ENCODE measurements at places on chromosomes 12 and 14.

- DNase-seq, result no peak
Observed at GRCh38 chr12:104974626-104975290, 11.4 kb upstream of the NOPCHAP1 start.

DNA sequence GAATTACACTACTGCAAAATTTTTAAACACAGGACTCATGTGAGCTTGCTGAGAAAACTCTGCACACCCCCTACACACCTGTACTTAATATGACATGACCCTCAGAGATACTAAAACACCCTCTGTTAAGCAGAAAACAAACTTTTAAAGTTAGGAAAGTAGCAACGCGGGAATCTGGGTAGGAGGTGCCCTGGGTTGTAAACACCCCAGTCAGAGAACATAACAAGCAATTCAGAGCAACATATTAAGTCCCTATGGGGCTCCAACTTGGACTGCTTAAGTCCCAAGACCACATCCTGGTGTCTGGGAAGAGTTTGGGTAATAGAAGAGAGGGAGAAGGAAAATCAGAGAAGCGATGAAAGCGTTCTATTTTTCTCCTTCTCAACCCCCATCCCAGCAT, 1.2 kb downstream of the ATF7 start:
- no peak for DNase-seq

DNA sequence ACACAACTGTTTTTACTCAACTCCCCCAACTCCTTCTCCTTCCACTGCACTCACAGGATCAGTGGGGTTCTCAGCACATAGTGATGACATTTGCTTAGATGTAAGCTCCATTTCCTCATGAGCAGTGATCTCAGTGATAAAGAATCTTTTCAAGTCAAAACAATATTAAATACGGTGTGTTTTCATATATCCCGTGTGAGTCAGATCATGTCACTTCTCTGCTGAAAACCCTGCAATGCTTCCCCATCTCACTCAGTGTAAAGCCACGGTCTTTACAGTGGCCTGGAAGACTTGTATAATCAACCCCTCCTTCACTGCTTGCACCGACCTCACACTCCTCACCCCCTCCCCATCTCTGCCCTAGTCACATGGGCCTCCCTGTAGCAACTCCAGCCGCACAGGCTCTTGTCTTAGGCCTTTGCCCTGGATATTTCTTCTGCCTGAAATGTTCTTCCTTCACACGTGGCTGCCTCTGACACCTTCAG, 149.7 kb upstream of the ARHGAP5 start:
- no peak for DNase-seq

GRCh38 chr12:58007875-58008274, 66.5 kb downstream of the ATP23 start:
- no peak for DNase-seq

DNA sequence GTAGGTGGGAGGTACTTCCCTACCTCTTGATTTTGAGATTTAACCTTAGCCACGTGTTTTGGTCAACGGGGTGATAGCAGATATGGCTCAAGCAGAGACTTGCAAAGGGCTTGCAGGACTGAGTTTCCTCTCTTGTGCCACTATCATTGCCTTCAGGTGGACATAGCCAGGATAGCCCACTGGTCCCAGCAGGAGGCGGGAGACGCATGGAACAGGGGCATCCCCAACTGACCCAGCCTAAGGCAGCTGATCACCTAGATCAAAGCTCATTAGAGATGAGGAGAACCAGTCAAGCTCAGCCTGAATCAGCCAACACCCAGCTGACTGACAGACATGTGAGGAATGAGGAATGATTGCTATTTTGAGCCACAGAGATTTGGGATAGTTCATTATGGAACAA, 49.6 kb downstream of the CALM1 start:
- no peak for DNase-seq

DNA sequence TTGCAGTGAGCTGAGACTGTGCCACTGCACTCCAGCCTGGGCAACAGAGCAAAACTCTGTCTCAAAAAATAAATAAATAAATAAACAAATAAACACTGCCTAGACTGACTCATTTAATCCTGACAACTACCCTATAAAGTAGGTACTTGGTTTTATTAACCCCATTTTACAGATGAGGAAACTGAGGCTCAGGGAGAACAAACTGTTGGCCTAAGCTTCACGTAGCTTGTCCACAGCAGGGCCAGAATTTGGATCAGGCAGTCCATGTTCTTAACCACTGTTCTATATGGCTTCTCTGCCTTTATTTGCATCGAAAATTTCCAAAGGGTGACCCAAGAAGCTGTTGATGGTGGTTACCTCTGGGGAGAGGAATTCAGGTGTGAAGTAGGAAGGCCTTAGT, 5.7 kb upstream of the POP5 start:
- DNase-seq, result no peak

DNA sequence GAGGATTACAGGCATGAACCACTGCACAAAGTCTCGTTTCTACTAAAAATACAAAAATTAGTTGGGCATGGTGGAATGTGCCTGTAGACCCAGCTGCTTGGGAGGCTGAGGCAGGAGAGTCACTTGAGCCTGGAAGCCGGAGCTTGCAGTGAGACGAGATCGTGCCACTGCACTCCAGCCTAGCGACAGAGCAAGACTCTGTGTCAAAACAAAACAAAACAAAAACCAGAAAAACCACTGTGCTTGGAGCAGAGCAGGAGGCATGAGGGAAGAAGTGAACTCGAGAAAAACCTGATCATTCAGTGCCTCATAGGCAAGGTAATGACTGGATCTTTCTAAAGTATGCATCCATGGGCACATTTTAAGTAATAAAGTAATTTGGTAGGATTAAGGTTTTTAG, 487.8 kb downstream of the KCNH5 start:
- no peak for DNase-seq

DNA sequence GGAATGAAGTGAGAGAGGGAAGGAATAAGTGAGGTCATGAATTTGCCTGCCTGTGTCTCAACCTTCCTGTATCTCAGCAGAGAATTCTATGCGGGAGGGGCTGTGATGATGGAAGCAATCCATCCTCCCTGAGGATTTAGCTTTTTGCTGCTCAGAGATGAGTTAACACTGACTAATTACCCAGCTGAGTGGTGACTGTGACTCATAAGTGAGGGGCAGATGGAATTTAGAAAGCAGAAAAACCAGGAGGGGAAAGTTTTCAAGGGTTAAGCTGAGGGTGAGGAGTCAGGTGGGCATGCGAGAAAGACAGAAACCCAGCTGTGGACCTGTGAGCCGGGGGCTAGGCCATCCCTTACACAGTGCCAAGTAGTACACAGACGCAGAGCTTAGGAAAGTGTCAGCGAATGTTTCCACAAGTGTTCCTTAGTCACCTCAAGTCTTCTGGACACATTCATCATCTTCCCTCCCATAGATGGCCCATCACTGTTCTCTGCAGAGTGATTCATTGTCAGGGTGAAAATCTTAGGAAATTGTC, 277.9 kb downstream of the IPO8 start:
- DNase-seq, result no peak

DNA sequence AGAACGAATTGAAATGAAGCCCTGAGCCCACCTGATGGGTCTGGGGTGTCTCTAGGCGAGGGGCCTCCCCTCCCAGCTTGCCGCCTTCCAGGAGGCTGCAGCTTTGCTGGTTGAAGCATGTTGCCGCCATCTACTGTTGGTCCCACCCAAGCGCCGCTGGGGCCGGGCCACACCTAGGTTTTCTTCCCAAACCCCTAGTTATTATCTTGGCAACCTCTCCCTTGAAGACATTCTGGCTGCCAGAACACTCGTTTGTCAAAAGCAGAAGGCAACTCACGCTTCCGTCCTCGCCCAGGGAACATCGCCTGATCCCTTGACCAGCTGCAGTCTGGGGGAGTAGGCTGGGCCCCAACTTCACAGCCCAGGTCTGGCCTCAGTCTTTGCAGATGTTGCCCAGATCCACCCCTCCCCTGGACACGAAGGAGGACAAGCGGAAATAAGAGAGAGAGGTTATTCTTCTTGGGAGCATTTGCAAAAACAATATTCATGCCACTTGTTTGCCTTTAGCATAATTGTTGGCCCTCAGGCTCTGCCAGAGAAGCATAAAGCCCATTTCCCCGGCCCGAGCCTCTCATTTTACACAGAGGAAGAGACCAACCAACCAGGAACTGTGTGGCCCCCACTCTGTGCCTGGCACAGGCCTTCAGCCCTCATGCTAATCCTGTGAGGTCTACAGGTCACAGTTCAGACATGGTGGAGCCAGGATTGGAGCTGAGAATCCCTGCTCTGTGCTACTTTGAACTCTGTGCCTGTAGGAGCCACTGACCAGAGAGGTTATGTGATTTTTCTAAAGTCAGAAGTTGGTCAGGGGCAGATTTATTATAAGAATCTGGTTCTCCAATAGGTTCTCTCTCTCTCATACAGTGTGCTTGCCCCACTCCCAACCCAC, 6.8 kb downstream of the EMP1 start:
- DNase-seq, result no peak

GRCh38 chr12:20264608-20265114, 103.7 kb upstream of the PDE3A start:
- no peak for DNase-seq

DNA sequence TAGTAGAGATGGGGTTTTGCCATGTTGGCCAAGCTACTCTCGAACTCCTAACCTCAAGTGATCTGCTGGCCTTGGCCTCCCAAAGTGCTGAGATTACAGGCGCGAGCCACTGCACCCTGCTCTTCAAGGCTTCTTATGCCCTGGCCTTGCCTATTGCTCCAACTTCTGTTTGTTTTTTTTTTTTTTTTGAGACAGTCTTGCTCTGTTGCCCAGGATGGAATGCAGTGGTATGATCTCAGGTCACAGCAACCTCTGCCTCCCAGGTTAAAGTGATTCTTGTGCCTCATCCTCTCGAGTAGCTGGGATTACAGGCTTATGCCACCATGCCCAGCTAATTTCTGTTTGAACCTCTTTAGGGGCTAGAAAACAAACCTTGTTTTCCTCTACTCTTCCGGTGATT, 6.0 kb upstream of the ABCD4 start:
- no peak for DNase-seq

GRCh38 chr12:58247633-58248032, 306.3 kb downstream of the ATP23 start:
- no peak for DNase-seq

- DNase-seq, result no peak
Observed at GRCh38 chr12:29883941-29884554, 100.3 kb upstream of the TMTC1 start.

GRCh38 chr12:128008341-128008740, 258.6 kb upstream of the TMEM132C start:
- no peak for DNase-seq

DNA sequence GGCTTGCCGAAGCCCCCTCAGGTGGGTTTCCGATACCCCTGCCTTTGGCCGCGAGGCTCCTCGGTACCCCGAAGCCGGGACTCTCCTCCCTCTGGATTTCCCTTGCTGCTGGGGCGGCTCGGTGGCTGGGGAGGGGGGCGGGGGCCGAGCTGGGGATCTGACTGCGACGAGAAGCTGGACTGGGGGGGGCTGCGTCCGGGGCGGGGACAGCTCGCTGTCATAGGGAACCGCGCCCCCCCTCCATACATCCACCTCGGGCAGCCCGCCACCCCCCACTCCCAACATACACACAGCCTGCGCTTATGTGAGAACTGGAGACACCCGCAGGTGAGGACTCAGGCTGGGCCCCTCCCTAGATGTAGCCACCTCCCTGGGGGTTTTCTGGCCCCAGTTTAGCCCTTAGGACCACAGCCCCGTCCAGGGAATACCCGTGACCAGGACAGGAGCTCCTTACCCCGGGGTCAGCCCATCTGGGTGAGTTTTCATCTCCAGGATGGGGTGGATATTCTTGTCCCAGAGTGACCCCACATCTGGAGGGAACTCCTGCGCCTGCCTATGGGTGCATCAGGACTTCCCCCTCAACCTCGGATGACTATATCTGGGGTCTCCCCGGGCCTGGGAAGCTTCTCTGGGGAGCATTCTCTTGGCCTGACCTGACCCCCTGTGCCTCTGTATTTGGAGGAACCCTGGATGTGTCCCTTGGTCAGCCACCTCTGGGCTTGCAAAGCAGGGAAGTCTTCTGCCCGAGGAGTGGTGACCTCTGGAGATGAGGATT, 687 bp downstream of the ASIC1 start:
- DNase-seq, result no peak

GRCh38 chr14:105709281-105710118, 183.1 kb downstream of the TMEM121 start:
- DNase-seq, result no peak

- no peak for DNase-seq
Observed at GRCh38 chr12:9947674-9948073, 15.5 kb upstream of the CLEC2A start.

DNA sequence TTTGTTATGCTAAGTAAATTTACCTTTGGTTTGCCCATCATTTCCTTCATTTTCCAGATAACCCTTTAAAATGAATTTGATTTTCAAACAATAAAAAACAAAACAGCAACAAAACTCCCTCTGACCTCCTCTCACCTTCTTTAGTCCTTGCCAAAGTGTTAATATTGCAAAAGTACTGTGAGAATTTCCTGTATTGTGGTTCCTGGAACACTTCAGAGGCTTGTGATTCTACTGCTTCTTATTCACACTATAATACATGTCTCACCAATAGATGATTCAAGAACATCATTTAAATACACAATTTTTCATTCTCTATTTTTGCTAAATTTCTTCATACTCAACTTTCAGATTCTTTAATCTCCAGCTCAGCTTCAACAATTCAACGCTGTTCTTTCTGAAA, at the start of gene KLRD1:
KLRD1 (plus strand) TSS at position 241 of the 400 bp plus-strand sequence. CDS start 208 bp downstream, outside the sequence.
- no peak for DNase-seq

DNA sequence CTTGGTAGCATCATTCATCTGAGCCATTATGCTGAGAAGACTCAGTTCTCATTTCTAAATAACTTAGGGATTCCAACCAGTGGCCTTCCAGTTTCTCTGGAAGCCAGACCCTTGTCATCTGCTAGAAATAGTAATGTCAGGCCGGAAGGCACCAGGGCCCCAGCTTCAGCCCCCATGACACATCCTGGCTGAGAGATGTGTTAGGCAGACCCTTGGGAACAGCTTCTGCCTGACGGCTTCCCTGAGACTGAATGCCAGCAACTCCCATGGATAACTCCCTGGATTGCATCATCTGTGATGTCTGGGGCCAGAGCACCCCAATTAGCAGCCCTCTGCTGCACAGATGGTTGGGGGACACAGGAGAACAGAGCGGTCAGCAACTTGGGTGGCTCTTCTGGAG, 583.5 kb upstream of the TBX3 start:
- no peak for DNase-seq

GRCh38 chr12:15716581-15716980, 72.6 kb downstream of the EPS8 start:
- no peak for DNase-seq

DNA sequence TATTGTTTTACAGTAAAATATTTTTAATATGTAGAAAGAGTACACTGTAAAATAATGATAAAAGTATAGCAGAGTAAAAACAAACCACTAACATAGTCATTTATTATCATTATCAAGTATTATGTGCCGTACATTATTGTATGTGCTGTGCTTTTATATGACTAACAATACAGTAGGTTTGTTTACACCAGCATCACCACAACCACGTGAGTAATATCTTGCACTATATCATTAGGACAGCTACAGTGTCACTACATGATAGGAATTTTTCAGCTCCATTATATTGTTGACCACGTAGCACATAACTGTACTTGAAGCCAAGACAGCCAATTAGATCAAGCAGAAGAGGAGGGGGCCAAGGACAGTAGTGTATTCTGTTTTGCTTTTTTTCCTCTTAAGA, 415.4 kb downstream of the RAD51B start:
- DNase-seq, result no peak

All from ascending aorta (tissue), 2 donors.